ENCODE measurements at places on chromosomes 7 and 10.

DNA sequence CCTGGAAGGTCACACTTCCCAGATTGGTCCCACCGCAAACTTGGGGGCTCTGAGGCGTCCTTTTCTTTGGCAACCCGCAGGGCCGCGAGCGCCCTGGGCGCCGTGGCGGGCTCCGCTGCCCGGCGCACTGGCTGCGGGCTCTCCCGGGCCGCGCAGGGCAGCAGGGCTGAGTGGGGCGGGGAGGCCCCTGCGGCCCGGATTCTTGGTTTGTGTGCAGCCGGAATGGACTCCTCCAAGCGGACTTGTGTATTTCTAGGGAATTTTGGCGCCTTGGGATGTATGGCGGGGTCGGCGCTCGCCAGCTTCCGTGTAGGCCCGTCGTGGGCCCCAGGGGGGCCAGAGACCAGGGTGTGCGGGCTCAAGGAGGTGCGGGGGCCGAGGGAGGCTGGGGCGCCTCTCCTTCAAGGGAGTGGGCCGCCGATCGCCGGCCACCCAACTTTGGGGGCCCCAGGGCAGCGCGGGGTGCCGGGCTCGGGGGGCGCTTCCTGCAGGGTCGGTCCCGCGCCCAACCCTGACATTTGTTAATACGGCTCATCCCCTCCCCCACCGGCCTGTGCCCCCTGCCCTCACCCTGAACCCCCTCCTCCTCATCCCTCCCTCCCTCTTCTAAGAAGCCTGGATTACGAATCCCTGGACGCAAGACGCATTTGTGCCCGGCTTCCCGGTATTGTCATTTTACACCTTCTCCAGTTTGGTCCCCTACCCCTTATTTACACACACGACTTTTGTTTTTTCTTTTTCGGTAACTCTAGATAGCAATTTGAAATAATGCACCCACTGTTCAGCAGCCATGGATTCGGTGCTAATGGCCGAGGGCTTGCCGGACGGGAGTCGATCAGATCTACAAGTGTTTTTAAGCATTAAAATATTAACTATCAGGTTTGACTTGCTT lies 2.5 kb downstream of the TCF7L2 start:
- peak; percentile 45 for DNase-seq

DNA sequence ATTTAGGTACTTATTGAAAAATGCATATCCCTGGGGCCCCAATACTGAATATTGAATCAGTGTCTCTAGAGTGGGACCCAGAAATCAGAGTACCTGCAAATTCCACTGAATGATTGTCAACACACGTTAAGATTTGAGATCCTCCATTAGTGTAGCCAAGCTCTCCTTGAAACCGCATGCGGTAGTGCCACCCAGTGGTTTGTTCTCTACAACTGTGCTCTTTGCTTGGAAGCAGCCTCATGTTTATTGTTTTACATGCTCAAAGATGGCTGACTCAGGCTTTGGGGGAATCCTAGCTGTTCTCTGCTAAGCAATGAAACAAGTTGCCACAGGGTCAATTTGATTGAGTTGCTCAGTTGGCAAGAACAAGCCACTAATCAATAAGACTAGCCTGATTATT lies 340.2 kb upstream of the CELF2 start:
- peak; percentile 67 for DNase-seq

GRCh38 chr10:113665806-113666354 lies 2.0 kb upstream of the NRAP start:
- no peak for DNase-seq

DNA sequence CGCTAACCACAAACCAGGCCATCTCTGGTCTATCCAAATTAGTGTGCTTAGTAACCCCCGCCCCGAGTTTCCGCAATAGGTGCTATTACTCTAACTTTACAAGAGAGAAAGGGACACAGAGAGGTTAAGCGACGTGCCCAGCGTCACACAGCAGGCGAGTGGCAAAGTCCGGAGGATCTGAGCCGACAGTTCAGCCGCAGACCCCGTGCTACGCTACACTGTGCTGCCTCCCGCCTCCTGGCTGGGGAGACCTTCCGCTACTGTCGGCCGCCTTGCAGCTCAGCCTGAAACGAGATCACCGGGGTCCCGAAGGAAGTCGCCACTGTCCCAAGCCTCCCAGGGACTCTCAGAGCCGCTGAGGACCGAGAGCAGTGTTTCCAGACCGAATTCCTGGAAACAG lies 799 bp downstream of the INTS1 start:
- no peak for DNase-seq

DNA sequence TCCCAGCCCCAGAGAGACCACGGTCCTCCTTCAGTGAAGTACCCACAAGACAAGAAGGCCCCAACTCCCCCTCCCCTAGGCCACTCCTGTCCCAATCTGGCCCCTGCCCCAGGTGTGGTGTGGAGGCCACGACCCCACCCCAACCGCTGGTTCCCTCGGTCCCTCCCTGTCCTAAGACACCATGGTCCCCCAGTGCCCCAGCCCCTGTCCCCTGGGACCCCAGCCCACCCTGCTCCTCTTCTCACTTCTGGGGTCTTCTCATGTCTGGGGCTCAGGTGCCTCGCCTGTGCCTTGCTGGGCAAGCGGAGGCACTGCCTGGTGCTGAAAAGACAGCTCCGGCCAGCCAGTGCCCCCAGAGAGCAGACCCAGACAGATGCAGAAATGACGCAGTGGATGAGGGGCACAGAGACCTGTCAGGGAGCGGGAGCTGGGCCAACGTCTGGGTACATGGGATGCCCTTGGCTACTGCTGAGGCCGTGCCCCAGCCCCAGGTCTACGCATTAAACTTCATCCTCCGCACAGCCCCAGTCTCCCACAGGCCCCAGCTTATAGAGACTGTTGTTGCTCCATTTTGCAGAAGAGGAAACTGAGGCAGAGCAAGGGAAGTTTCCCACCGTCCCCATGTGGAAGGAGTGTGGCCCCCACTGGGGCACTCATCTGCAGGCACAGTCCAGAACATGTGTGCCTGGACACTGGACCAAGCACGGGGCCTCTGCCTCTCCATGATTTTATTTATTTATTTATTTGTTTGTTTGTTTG lies 14.8 kb downstream of the GRIFIN start:
- DNase-seq, result peak; percentile 42
